ENCODE measurements at places on chromosomes 7 and 10. TPM values are rescaled to one million over a fixed set of nuclear protein-coding genes. Genes with fewer than 3 reads are reported as not detected.

Gene ASL
- total RNA-seq, result 36.8 TPM

Gene BLNK
- total RNA-seq, result 42.3 TPM

Gene MOGAT3
- total RNA-seq, result not detected

Gene GHRHR
- total RNA-seq, result not detected

Gene EVX1
- total RNA-seq, result not detected

Gene HERC4
- total RNA-seq, result 23.6 TPM

Gene GET4
- total RNA-seq, result 22.3 TPM
